ENCODE measurements at places on chromosomes 6 and 20. TPM values are rescaled to one million over a fixed set of nuclear protein-coding genes. Genes with fewer than 3 reads are reported as not detected.
A peak's percentile ranks its signal among the peaks of the same experiment; 100 is the strongest.

Gene TRIM38
- 4.7 TPM for total RNA-seq

Gene CDH4
- under 0.01 TPM for total RNA-seq

Gene CALHM4
- total RNA-seq = 0.13 TPM

Gene SLC22A2
- total RNA-seq = not detected

DNA sequence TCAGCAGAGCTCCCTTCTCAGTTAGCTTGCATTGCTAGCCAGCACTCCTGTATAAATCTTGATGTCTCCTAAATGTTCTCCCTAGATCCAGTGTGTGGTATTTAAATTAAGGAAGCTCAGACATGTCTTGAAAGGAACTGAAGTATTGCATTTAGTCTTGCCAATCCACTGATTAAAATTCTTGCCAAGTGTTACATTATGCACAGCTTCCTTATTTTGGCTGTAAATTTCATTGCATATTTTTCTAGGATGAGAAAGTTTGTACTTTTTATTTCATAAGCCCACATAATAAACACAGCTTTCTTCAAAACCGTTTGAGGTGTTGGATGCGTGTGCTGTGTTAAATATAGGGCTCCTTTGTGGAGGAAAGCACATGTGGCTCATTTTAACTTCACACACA, 329.8 kb upstream of the FLRT3 start:
- DNase-seq = no peak

Gene CSTF1
- total RNA-seq = 35.3 TPM

DNA sequence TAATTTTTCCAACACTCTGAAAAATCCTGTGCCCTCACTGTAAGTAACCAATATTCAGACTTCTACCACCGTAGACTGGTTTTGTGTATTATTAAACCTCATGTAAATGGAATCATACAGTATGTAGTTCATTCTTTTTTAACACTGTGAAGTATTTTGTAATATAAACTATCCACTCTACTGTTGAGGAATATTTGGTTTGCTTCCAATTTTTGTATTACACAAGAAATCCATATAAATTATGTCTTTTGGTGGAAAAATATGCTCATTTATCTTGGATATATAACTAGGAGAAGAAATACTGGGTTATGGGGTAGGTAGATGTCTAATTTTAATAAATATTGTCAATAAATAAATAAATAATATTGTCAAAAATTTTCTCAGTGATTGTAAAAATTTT, 116.8 kb downstream of the CHD6 start:
- DNase-seq = no peak

- no peak for DNase-seq
These were observed 49.6 kb upstream of the DSN1 start for GRCh38 chr20:36823121-36823520.

Gene TRIM31
- total RNA-seq = not detected

- DNase-seq = no peak
These were observed 3.1 kb downstream of the RSPH3 start for GRCh38 chr6:158996856-158997255.

Gene BANF2
- total RNA-seq = not detected

Gene GTF3C6
- total RNA-seq = 28.7 TPM

Gene RGS19
- total RNA-seq = 23.0 TPM

DNA sequence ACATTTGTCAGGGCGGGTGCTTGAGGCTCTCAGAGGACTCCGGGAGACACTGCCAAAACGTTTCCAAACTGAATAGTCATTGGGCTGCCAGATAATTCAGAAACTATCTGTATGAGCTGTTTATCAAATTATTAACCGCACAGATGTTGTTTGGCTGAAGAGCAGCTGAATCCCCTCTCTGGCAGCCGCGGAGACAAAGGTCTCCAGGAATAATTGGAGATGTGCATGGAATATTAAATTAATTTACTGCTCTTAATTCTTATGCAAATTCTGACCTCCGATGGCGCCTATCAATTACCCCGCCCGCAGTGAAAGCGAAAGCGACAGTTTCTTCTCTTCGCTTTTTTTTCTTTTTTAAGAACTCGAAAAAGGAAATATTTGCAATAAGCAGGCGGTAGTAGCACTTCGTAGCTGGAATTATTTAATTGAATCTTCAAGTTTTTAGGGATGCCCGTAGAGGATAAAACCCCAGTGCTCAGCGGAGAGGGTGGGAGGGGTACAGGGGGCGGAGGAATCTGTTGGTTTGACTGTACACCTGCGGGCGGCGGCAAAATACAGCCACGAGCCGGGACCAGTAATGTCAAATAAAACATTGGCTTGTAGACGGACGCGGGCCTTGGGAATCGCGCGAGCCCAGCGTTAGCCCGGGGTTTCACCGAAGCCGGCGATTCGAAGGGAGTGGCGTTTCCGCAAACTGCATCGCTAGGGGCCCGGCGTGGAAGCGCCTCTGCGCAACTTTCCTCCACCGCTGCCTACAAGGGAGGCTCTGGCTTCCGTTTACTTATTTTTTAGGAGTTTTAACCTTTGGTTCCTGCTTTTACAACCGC, 6.2 kb downstream of the LINC00237 start:
- peak; percentile 17 for DNase-seq

- DNase-seq = no peak
These were observed 6.4 kb downstream of the PTK6 start for GRCh38 chr20:63530788-63531160.

GRCh38 chr20:2285613-2286012, 10.2 kb upstream of the TGM3 start:
- DNase-seq = peak; percentile 76

GRCh38 chr20:62688855-62689460, 19.7 kb upstream of the NTSR1 start:
- peak; percentile 52 for DNase-seq

DNA sequence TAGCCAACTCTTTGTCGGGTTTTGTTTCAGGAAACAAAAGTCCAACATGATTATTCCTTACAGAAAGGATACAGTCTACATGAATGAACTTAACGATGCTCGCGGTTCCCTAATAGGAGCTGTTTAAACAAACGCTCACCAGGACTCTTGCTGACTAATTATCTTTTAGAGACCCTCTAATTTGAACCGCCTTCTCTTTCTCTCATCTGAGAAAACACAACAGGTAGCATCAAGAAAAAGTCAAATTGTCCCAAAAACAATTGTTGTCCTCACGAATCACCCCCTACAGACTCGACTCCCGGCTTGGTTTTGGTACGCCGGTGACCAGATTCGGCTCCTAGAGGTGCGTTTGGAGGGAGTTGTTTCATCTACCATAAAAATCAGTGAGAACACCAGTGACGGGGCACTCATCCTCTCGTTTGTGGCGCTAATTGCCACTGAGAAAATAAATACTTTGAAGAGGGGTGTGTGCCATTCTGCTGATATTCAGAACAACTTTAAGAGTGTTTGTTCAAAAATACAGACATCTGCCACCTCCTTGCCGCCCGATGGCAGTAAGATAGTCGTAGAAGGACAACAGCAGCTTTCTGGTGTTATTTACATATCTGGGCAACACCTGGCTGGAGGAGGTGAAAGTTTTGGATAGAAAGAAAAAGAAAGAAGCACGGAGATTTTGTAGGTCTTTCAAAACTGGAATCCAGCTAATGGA, 1.1 kb upstream of the SIM1 start:
- DNase-seq = no peak

Gene CCN2
- total RNA-seq = 178 TPM

DNA sequence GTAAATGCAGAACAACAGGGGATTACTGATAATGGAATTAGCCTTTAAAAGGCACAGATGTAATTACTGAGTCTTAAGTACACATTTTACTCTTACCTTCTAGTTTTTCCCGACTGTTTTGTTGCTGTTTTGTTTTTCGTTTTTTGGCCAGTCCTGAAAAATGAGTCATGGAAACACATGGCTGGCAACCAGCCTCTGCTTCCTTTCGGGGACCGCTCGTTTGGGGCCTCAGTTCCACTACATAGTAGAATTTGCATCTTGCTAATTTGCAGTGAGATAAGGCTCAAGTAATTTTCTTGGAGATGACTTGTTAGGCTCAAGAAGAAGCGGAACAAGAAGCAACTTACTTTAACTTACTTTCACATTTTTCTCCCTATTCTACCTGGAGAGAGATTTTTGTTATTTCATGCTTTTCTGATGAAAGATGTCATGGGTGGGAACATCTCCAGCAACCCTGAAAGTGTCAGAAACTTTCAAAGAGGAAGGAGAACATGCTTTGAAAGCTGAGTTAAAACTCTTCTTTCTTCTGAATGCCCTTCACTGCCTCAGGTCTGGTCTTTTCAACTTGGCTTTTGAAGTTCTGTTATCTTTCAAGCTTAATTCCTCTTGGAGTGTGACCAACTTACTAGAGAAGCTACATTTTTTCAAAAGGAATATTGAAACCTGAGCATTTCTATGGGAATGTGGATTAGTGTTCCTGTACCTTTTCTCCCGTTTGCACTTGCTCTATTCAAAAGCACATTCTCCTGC, 71.5 kb upstream of the HDAC2 start:
- peak; percentile 55 for DNase-seq

- DNase-seq = no peak
These were observed 32.1 kb upstream of the RIN2 start for GRCh38 chr20:19725814-19726525.
